ENCODE measurements at places on chromosomes 12 and 14.

- no peak for DNase-seq
Observed at GRCh38 chr14:67358924-67359774, 455 bp downstream of the ATP6V1D start.

DNA sequence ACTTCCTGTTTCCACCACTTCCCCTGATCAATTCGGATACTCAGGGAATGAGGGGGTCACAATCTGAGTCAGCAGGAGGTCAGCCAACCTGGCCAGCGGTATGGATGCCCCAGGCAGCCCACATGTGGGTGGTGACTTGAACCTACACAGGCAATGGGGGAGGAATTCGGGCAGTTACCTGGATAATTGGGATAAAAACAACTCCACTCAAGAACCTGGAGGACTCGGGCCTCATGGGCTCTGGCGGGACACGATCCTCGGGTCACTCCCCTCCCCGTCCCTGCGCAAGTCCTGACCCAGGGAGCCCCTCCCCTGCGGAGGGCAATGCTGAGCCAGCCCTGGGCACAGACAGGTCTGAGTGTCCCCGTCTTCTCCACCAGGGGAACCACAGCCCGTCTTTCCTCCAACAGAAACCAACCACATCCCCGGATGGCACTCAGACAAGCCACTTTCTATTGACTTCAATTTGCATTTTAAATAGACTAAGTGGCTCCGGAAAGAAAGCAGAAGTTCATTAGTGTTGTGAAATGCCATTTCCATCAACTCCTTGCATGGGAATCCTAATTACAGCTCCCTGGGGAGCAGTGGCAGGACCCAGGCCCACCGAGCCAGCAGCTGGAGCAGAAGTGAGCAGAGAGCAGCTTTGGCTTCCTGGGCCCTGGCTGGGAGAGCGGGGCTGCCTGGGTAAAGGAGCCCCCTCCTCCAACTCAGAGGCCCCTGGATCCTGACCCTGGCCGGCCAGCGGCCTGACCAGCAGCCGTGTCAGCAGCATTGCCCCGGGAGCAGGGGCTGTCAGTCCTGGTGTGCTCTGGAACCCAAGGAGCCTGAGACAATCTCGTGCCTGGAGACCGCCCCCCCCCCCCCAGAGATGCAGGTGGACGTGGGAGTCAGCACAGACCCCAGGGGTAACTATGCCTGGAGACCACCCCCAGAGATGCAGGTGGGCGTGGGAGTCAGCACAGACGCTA, 374.1 kb downstream of the ADGRD1 start:
- DNase-seq = no peak

GRCh38 chr12:66189889-66190288, 875 bp downstream of the IRAK3 start:
- DNase-seq = no peak

DNA sequence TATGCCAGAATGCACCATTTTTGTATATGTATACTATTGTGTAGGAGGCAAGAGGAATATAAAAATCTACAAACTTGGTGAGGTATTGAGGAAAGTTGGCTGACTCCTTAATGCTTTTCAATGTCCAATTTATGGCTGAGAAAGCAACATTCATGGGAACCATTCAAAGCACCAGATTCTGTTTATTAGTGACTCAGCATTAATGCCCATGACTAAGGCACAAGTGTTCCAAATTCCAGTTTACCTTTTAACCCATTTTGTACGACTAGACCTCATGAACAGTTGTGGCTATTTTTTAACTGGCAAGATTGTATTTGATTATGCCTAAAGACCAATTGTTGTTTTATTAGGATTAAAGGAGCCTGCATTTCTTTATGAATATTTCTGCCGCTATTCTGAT, 375.4 kb upstream of the ATP2B1 start:
- DNase-seq = no peak

- DNase-seq = no peak
Observed at GRCh38 chr14:60514378-60514740, 5.4 kb downstream of the SIX6 start.

DNA sequence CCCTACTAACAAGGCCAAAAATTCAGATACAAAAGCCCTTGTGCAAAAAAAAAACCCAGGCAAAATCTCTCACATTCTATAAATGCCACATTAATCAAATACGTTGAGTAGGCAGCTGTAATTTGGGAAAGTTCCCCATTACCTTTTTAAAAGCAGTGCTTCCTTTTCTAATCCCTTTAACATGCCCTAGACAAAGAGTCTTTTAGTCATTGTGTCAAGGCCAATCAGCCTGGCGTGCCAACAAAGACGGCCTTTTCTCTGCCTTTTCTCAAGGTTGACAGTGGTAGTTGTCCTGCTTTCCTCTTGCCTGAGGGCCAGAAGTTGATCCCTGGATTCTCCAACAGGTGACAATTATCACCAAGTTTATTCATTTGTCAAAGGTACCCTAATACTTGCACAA, 62.5 kb upstream of the METAP2 start:
- no peak for DNase-seq

GRCh38 chr14:59116984-59117415, 71.5 kb upstream of the DAAM1 start:
- DNase-seq = no peak

Measured in CD4-positive, alpha-beta T cell treated with Interferon gamma for 1 hour (primary cell).